HFFc6 (cell line): ENCODE measurements at places on chromosomes 2 and 18.
A peak's percentile ranks its signal among the peaks of the same experiment; 100 is the strongest.

DNA sequence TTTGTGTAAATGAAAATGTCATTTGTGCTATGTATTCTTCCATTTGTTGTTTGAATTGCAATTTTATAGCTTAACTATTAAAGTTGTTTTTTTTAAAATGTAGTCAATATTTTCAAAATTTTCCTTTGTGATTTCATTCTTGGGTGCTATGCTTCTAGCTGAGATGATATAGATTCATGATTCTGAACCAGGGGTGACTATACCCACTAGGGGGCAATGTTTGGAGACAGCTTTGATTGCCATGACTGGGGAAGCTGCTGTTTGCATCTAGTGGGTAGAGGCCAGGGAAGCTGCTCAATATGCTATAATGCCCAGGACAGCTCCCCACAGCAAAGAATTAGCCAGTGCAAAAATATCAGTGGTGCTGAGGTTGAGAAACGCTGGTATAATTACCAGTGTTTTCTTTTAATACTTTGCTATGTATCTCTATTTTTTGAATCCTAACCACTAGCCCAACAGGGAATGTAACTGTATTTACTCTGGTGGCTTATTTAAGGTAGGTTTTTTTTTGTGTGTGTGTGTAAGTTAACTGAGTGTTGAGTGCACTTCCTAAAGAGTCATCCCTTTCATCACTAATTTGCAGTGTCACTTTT, 99.7 kb downstream of the MEP1B start:
- H3K36me3 ChIP-seq, result no peaks in the 10 kb centered on the region
- no peak overlapping the region for H3K4me3 ChIP-seq
- H3K27ac ChIP-seq, result no peak overlapping the region
- H3K27me3 ChIP-seq, result no peaks in the 10 kb centered on the region; the same call in 1 of the 2 replicates
- peak; percentile 40 for DNase-seq

DNA sequence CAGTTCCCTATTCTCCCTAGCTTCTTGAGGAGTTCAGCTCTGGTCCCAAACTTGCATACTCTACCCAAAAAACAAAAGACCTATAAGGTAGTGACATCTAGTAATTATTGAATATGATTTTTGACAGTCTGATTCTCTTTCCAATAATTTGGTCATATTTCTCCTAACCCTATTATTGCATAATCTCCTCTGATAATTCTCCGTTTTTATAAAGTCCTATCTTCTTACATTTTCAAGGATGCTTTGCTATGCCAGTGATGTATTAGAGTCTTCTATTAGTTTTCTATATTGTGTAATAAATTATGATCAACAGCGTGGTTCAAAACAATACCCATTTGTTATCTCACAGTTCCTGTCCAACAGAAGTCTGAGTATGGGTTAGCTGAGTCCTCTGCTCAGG, 426.3 kb downstream of the BCL11A start:
- no peaks in the 10 kb centered on the region for H3K36me3 ChIP-seq
- no peaks in the 10 kb centered on the region for H3K4me1 ChIP-seq
- DNase-seq, result no peak
- no peak overlapping the region for H3K27ac ChIP-seq
- H3K4me3 ChIP-seq, result no peak overlapping the region

GRCh38 chr2:175175896-175176295, 5.6 kb downstream of the ATP5MC3 start:
- H3K4me1 ChIP-seq, result peaks cover 33% of the 10 kb centered on the region
- H3K4me3 ChIP-seq, result no peak overlapping the region
- H3K27ac ChIP-seq, result peak overlapping the region; percentile 40; the same call in 1 of the 2 replicates
- peaks cover 28% of the 10 kb centered on the region for H3K36me3 ChIP-seq

DNA sequence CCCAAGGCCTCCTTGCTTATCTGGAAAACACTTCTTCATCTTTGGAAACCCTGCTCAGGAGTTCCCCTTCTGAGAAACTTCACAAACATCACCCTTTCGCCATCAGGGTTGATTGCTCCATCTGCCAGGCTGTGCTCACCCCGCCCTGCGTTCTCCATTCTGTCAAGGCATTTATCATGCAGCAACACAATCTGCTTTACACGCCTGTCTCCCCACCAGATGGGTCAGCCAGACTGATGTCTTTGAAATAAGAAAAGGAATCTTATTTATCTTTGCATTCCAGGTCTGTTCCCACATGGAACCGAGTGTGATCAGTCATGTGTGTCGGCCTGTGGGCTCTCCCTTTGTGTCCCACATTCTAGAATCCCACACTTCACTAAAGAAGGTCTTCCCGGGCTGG, 110.0 kb upstream of the ARL4C start:
- no peaks in the 10 kb centered on the region for H3K4me1 ChIP-seq
- H3K36me3 ChIP-seq, result peaks cover 2% of the 10 kb centered on the region; the same call in 1 of the 2 replicates
- no peak overlapping the region for H3K27ac ChIP-seq
- no peak overlapping the region for H3K4me3 ChIP-seq

DNA sequence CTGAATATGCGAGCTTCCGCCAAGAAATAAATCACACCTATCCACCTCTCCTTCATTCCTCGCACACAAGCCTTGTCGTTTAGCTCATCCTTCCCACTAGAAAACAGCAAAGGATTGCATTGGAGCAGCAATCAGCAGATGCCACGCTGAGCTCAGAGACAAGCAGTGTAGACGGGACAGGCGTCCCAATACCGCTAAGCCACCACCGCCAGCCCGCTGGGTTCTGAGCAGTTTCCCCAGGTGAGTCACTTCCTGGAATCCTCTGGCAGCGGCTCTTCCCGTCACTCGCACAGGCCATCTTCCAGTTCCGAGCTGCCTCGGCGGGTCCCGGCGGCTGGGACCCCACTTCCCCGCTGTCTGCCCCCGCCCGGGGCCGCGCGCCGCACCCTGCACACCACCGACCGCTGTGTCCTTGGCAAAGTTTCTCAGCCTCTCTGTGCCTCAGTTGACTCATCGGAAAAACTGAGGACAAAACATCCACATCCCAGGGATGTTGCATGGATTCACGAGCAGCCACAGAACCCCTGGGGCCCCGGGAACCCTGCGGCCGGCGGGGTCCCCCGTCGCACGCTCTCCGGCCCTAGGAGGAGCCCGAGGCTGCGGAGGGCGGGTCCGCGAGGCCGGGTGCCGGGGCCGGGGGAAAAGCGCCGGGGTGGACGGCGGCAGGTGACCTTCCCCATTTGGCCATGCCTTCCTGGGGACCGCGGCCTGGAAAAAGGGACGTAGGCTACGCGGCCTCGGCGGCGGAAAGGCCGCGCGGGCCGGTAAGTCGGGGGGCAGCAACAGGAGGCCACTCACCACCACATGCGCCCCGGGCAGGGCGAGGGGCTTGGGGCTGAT, 573 bp downstream of the KDSR start:
- peak overlapping the region; percentile 88 for H3K27ac ChIP-seq
- 0 out of 2 replicates have a peak, but pooled peaks cover 1% of the 10 kb centered on the region for H3K27me3 ChIP-seq

DNA sequence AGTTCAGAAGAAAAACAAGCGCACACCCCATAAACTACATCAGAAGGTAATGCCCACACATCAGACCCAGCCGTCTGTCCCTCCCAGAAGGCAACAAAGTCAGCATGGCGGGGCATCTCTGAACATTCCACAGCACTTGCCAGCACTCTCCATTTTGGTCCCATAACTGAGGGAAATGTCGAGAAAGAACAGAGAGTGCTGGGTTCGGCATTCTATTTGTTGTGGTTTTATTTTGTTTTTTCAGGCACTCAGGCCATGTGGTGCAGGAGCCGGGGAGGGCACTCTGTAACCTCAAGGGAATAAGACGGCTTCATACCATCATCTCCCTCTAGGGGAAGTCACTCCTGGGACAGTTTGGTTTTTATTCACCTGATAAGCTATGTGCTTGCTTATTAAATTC, 156.0 kb downstream of the SEPTIN10 start:
- peaks cover 19% of the 10 kb centered on the region; the same call in 1 of the 2 replicates for H3K4me1 ChIP-seq
- H3K36me3 ChIP-seq, result no peaks in the 10 kb centered on the region
- no peak overlapping the region for H3K27ac ChIP-seq
- no peak for DNase-seq
- no peak overlapping the region for H3K4me3 ChIP-seq

DNA sequence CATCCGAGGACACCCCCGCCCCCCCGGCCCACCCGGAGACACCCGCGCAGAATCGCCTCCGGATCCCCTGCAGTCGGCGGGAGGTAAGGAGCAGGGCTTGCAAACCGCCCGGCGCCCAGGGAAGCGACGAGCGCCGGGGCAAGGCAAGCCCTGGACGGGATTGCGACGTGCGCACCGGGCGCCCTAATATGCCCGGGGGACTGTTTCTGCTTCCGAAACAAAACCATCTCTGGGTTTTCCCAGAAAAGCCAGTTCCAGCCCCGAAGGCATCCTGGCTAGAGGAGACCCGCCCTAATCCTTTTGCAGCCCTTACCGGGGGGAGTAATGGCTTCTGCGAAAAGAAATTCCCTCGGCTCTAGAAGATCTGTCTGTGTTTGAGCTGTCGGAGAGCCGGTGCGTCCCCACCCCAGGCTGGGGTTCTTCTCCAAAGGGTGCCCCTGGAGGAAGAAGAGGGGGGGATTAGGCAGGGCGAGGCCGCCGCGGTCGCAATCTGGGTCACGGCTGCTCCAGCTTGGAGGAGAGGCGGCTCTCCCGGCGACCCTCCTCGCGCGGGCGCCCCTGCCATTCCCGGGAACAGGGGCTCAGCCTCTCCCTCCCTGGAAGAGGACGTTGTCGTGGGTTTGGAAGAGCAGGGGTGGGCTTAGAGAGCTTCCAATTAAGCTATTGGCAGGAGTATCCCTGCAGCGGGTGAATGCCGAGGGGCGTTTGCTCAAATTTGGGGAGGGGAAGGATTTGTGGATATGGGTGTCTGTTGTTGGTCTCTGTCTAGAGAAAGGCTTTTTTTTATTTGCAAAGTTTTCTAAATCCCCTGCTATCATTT, 521 bp downstream of the MYCN start:
- H3K27ac ChIP-seq, result no peak overlapping the region
- no peak for DNase-seq
- no peaks in the 10 kb centered on the region for H3K4me1 ChIP-seq
- no peak overlapping the region for H3K4me3 ChIP-seq
- no peaks in the 10 kb centered on the region for H3K36me3 ChIP-seq

DNA sequence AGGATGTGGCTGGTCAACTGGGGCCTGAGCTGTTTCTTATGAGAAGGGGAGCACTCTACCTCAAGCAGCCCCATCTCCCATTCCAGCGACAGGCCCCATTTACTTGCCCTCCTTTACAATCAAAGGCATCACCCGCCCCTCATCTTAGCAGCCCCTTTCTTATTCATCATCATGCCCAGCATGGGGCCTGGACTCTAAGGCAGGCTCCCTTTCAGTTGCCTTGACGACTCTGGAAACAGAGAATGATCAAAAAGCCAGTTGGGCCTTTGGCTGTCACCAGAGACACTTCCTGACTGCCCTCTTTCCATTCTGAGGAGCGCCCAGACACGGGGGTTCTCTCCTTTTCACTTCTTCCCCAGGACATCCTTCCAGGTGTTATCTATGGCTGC, 11.2 kb downstream of the CELF4 start:
- no peak for DNase-seq
- peaks cover 18% of the 10 kb centered on the region for H3K27me3 ChIP-seq

DNA sequence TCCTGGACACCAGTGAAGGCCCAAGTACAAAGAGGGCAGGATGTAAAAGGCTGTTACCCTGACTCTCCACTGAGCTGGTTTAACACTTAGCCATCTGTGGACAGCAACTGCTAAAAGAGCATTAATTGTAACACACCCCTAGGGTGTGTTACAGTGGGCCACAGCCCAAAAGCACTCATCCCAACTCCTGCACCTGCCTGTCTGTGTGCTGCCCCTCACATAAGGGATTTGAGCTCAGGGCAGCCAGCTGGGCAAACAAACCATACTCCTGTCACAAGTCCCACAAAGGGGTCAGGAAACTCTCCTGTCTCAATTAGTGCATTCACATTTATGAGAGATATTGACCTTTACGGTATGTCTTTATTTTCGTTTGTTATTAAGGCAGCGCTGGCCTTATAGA, 833.1 kb upstream of the NXPH2 start:
- H3K4me1 ChIP-seq, result no peaks in the 10 kb centered on the region
- no peak overlapping the region for H3K4me3 ChIP-seq
- DNase-seq, result no peak
- H3K27ac ChIP-seq, result no peak overlapping the region

GRCh38 chr18:5294113-5294456, 1.4 kb downstream of the ZBTB14 start:
- H3K27ac ChIP-seq, result peak overlapping the region; percentile 78
- H3K4me1 ChIP-seq, result peaks cover 16% of the 10 kb centered on the region
- peak overlapping the region; percentile 91 for H3K4me3 ChIP-seq
- H3K27me3 ChIP-seq, result no peaks in the 10 kb centered on the region; the same call in 1 of the 2 replicates
- peaks cover 9% of the 10 kb centered on the region for H3K36me3 ChIP-seq

DNA sequence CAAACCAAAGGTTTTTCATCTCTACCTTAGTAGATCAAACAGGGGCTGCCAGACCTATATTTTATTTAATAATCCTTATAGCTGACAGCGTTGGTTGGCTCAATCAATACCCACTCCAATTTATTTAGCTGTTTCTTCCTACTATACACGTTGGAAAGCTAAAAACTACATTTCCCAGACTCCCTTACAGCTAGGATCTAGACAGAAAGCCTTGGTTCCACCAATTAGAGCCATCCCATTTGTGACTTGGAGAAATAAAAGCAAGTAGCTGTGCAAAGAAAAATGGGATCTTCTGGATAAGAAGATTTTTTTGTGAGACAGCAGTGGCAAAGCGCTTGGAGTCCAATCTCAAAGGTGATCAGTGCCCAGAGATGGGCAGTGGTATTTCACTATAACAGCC, 331.3 kb upstream of the MEIS1 start:
- H3K4me3 ChIP-seq, result no peak overlapping the region
- no peak overlapping the region for H3K27ac ChIP-seq
- H3K4me1 ChIP-seq, result no peaks in the 10 kb centered on the region
- DNase-seq, result no peak
- no peaks in the 10 kb centered on the region for H3K27me3 ChIP-seq

- no peak overlapping the region for H3K4me3 ChIP-seq
- no peaks in the 10 kb centered on the region for H3K36me3 ChIP-seq
- no peak overlapping the region for H3K27ac ChIP-seq
- DNase-seq, result no peak
- no peaks in the 10 kb centered on the region for H3K4me1 ChIP-seq
Observed at GRCh38 chr2:115484486-115484885, 1042.0 kb downstream of the DPP10 start.
